Panc1 (cell line): ENCODE measurements at places on chromosomes 7 and 10. TPM values are rescaled to one million over a fixed set of nuclear protein-coding genes. Genes with fewer than 3 reads are reported as not detected.

PAX4 gene
- not detected for total RNA-seq

DNA sequence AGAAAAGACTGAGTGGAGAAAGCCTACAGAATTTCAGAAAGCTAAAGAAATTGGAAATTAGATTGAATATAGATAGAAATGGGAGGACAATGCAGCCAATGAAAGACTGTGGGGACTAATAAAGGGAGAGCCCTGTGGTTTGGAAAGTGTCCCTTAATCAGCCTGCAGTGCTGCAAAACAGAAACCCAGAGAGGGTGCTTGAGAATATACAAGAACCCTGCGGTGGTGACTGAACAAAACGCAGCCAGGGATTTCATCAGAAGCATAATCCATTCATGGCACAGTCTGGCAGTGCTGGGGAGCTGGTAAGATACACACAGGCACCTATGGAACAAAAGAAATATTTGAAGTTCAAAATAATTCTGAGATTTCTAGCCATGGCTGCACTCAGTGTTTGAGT, 19.1 kb downstream of the CEP41 start:
- DNase-seq = no peak

CDNF gene
- total RNA-seq = 0.39 TPM

DNA sequence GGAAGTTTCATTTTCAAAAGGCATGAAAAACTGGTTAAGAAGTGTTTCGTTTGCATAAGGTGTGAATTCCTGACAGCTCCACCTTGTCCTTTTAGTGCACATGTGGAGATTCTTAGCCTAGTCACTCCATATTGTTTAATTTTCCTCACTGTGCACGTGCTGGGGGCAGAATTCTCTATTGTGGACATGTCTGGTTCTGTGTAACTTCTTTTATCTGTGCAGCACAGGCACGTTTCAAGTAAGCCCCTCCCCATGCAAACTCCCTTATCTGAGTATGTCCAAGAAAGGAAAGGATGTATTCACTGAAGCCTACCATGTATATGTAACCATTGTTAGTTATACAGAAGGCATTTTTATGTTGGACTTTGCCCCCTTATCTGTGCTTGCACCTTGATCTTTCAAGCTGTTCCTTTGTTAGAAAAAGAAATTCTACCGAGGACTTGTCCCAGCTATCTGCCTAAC, 1346.3 kb downstream of the REEP3 start:
- DNase-seq = no peak

RAPGEF5 gene
- 1.4 TPM for total RNA-seq

EVX1 gene
- 0.10 TPM for total RNA-seq

- no peak for DNase-seq
Observed at GRCh38 chr7:158973440-158973839, 117.1 kb downstream of the DYNC2I1 start.
